ENCODE measurements at places on chromosomes 3 and 15. TPM values are rescaled to one million over a fixed set of nuclear protein-coding genes. Genes with fewer than 3 reads are reported as not detected.

DNA sequence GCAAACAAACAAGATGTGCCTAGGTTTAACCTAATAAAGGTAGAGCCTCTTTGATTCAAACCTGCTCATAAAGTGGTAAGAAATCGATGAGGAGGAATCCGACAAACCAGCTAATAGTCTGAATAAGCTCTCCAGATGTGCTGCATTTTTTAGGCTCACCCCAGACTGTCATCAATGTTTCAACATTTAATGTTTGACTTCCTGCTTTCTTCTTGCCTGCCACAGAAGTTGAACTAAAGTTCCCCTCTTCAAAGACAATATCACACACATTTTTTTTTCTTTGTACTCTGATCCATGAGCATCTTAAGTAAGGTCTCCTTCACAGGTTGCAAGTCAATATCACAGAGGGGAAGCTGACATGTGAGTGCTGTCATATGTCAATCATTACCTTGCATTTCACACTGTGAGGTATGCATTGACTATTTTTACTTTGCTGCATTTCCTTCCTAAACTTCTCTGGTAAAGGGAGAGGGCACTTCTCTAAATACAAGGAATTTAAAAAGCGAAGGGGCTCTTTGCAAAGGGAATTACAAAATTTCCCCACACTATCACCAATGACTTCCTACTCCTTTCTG lies 172.3 kb upstream of the MCTP2 start:
- DNase-seq, result no peak

DNA sequence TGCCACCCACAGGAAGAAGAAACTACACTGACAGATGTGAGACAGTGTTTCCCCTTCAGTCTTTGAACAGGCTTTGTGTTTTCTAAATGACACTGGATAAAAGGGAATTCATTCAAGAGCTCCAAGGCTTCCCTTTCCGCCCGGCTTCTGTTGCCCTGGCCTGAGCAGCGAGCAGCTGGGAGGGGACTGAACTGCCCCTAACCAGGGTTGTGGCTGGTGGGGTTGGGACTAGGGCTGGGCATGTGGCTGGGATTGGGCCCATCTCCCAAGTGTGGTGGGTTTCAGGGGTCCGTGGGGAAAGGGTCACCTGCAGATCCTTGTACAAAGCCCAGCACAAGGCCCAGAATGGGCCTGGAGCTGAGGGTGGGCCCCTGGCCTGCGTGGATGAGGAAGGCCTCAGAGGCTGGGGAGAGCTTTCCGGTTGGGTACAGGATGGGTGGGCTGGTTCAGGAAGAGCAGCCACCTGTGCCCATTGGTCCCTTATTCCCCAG lies 10.4 kb downstream of the VILL start:
- DNase-seq, result no peak

GRCh38 chr3:58899953-58900298 lies 149.9 kb downstream of the CFAP20DC start:
- DNase-seq, result no peak

- DNase-seq, result no peak
These were observed 267.0 kb upstream of the CHRM5 start for GRCh38 chr15:33701304-33701696.

- DNase-seq, result no peak
These were observed 84.7 kb downstream of the OPA1 start for GRCh38 chr3:193677734-193678133.

DNA sequence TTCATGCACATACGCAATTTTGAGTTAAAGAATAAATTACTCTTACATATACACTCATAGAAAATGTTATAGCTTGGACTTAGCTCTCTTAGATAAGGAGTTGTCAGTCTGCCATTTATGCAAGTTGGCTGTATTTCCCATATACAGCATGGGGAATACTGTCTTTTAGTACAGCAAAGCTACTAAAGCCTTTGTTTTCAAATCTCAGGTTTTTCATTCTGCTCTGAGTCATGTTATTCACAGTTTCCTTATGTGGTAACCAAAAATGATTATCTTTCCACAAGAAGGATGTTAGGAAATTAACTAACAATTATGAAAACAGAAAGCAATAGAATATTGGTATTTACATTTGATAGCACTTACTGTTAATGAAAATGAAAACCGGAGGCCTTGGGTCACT lies 4.3 kb upstream of the TIPARP start:
- DNase-seq, result no peak

- DNase-seq, result no peak
These were observed 27.7 kb downstream of the SRP14 start for GRCh38 chr15:40011303-40011702.

- DNase-seq, result no peak
These were observed 4.9 kb upstream of the MAGEF1 start for GRCh38 chr3:184716622-184717398.

DNA sequence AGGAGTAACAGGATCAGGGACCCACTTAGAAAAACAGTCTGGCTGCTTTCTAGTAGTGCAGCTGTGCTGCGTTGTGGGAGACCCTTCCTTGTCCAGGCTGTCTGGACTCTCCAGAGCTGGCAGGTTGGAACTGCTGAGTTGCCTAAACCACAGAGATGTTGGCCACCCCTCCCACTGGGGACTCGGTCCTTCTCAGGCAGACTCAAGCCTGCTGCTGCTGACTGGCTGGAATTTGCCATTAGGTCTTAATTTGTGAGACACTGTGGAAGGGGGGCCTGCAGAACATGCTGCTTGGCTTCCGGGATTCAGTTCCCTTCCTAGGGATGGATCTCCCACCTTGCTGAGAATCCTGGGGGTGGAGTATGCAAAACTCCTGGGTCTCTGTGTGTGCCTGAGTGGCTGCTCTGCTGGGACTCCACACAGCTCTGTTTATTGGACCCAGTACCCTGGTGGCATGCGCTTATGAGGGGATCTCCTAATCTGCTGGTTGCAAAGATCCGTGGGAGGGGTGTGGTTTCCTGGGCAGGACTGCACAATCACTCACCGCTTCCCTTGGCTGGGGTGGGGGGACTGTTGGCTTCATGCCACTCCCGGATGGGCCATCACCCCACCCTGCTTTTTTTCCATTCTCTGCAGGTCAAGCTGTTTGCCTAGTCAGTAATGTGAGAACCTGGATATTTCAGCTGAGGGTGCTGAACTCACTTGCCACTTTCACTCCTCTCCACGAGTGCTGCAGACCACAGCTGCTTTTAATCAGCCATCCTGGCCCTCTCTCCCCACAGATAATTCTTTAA lies 150.5 kb downstream of the CFAP20DC start:
- no peak for DNase-seq

CYP8B1 gene
- not detected for polyA plus RNA-seq

LIPH gene
- polyA plus RNA-seq, result 0.17 TPM

RAB6B gene
- polyA plus RNA-seq, result 3.0 TPM

WNT5A gene
- 627 TPM for polyA plus RNA-seq

ATP13A4 gene
- 0.10 TPM for polyA plus RNA-seq
